ENCODE measurements at places on chromosomes 12 and 14. TPM values are rescaled to one million over a fixed set of nuclear protein-coding genes. Genes with fewer than 3 reads are reported as not detected.

MMP19 gene
- total RNA-seq = 6.4 TPM

RNASE3 gene
- not detected for total RNA-seq

DNA sequence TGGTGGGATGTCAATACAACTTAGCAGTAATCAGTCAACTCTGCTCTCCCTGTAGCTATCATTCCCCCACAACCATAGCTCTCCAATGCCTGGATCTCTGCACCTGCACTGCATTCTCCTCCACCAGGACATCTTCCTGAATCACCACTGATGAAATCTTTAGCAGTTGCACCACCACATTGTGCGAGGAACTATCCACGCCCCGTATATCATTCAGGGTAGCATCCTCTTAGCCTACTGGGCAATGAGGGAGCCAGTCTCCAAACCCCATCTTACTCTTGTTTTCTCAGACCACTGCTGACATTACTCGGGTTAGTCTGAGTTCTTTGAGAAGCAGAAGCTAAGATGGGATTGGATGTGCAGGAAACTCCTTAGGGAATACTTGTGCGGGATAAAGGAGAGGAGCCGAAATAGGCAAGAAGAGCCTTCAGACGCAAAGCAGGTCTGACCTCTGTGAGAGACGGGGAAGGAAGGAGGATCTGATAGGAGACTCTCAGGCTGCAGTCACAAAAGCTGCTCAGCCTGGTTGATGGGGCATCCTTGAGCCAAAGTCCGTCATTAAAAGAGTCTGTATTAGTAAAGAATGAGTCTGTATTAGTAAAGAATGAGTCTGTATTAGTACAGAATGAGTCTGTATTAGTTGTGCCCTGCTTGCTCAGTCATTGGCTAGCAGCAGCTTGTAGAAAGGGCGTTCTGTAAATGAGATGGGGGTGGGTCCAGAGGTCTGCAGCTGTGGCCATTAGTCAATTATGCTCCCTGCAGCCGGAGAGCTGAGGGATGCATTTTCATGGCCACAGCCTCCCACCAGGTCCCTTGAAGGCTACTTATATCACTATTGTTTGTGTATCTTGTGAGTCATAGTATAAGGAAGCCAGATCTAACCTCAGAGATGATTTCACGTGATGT is 49.6 kb upstream of the RASSF3 start:
- no peak for DNase-seq

DNA sequence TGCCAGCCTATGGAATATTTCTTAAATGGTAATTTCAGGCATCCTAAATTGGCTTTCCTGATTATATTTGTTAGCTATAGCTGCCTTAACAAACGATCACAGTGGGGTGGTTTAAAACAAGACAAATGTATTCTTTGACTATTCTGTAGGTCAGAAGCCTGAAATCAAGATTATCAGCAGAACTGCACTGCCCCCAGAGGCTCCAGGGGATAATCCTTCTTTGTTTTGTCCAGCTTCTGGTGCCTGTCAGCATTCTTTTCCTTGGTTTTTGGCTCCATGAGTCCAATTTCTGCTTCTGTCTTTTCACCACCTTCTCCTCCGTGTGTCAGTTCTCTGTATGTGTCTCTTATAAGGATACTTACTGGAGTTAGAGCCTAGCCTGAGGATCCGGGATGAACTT is 1282.2 kb upstream of the USP15 start:
- DNase-seq = no peak

Measured in left colon (tissue), 2 donors.